ENCODE measurements at places on chromosomes 12 and 14. TPM values are rescaled to one million over a fixed set of nuclear protein-coding genes. Genes with fewer than 3 reads are reported as not detected.

Gene L3HYPDH
- 62.8 TPM for total RNA-seq

Gene FLRT2
- total RNA-seq: 20.0 TPM

Gene SLC25A21
- total RNA-seq: not detected

Gene A2ML1
- total RNA-seq: not detected

Gene ACRBP
- 2.5 TPM for total RNA-seq

Gene HRK
- total RNA-seq: not detected

Gene ITGB7
- 2.3 TPM for total RNA-seq

Gene GUCY2C
- not detected for total RNA-seq

Gene A2M
- 996 TPM for total RNA-seq

Gene PTHLH
- total RNA-seq: not detected

Gene NFYB
- 30.3 TPM for total RNA-seq

Gene PTPRB
- 64.7 TPM for total RNA-seq

Gene NEDD1
- 11.1 TPM for total RNA-seq

Gene GCH1
- total RNA-seq: 10.4 TPM

Gene TGFB3
- total RNA-seq: 56.8 TPM

Gene OR4M1
- not detected for total RNA-seq

Gene KLHL33
- 0.35 TPM for total RNA-seq

Gene PZP
- 0.61 TPM for total RNA-seq

Gene RNASE12
- not detected for total RNA-seq

Gene SPIC
- not detected for total RNA-seq

Gene EPS8
- total RNA-seq: 299 TPM

Gene ANGEL1
- 21.9 TPM for total RNA-seq

Gene CLEC4D
- total RNA-seq: 4.8 TPM

Gene RNASE7
- 0.39 TPM for total RNA-seq

Gene ACTN1
- 215 TPM for total RNA-seq

Gene ZBTB42
- total RNA-seq: 5.9 TPM

Gene FAM181A
- total RNA-seq: not detected

Gene CPM
- 201 TPM for total RNA-seq

Gene ASCL4
- not detected for total RNA-seq

Gene HOXC12
- not detected for total RNA-seq

Gene LAG3
- 1.3 TPM for total RNA-seq

Gene TSHR
- 0.39 TPM for total RNA-seq

Gene SPTB
- total RNA-seq: 0.67 TPM

Gene TMTC1
- 107 TPM for total RNA-seq

Gene PDE6H
- not detected for total RNA-seq

Gene TBX3
- total RNA-seq: 16.5 TPM

Gene FAM216A
- total RNA-seq: 6.6 TPM

Gene NOXRED1
- total RNA-seq: 0.29 TPM

Gene PTPN11
- total RNA-seq: 167 TPM

Gene LHX5
- total RNA-seq: not detected

Gene KRT2
- total RNA-seq: not detected

Gene NEMF
- total RNA-seq: 72.0 TPM

Gene KRT74
- not detected for total RNA-seq

Gene PLA2G1B
- total RNA-seq: 1.8 TPM

Gene TEX52
- total RNA-seq: not detected

All from mesenteric fat pad (tissue), 1 donor.